Stimulated activated CD8-positive, alpha-beta memory T cell treated with anti-CD3 and anti-CD28 coated beads, Interleukin-4, amount 100 ng/mL, for 1 hour (primary cell): ENCODE measurements at places on chromosomes 2 and 18.
A peak's percentile ranks its signal among the peaks of the same experiment; 100 is the strongest.

- no peak for DNase-seq
These were observed 45.7 kb downstream of the ARL5A start for GRCh38 chr2:151782378-151783132.

GRCh38 chr18:13536578-13536977, 189.8 kb downstream of the FAM210A start:
- DNase-seq: no peak

DNA sequence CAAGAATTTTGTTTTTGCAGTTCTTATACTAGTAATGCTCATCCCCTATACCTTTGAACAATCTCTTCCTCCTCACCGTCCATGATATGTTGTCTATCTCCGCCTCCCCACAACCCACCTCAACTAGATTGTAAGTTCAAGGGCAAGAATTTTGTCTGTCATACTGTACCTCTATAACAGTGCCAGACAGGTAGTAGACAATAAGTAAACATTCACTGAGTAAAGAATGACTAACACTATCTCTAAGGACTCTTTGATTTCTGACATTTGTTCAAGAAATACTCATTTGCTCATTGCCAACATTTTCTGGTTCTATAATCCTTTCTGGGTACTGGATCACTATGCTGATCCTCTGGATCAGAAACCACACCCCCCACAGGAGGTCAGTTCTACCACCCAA, 82.4 kb downstream of the EXOC6B start:
- no peak for DNase-seq

DNA sequence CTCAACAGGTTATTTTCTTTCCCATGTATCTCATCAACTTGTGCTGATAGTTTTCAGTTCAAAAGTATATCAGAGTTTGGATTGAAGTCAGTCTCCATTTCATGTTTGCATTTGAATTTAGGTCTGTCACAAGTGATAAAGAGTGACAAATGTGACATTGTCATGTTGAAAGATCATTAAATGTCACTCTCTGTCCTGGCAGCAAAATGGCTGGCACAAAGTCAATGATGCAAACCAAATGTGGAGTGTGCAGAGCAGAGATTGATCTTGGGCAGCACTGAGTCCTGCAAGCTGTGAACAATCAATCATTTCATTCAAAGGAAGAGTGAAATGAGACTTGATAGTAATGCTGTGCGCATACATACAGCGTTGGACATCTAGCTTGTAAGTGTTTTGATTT, 421.8 kb upstream of the CDH7 start:
- DNase-seq: no peak

DNA sequence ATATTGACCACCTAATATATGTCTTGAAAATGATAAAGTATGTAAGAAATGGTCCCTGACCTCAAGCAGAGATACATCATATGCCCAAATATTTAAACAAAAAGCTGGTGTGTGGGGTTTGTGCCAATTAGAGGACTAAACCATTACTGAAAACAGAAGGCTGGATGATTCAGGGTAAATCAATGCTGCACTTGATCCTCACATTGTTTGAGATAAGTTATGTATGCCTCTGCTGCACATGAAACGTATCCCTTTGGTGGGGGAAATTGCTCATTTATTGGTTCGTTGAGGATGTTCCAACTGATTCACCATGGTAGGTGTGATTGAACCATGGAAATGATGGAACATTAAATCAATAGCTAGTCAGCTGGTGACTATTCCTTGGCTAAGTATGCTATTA, 24.7 kb upstream of the DARS1 start:
- DNase-seq: no peak

- DNase-seq: no peak
These were observed 45.5 kb upstream of the COL3A1 start for GRCh38 chr2:188928643-188929042.

DNA sequence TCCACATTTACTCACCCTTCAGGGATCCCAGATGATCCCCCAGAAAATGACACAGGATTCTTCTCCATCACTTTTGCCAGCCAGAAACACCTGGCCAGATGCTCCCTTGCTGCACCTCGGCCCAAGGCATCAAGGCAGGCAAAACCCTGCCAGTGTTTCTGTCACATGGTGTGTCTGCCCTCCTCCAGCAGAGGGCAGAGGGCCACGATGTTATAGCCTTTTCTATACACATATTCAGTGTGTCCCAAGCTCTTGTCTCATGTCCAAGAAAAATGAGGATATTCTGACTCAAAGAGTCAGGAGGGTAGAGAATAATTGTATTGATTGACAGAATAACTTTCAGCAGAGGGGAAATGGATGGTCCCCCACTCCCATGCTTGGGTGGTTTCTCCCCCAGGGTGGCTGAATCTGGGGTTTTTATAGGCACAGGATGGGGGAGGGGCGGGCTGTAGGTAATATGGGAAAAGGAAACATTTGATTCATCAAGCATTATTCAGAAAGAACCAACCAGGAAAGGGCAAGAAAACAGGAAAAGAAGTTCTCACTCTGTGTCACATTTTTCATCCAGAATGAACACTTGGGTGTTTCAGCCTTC, 933.9 kb downstream of the TRIB2 start:
- DNase-seq: no peak

- no peak for DNase-seq
These were observed 453.2 kb upstream of the PIK3C3 start for GRCh38 chr18:41501848-41502247.

- no peak for DNase-seq
These were observed 76.4 kb downstream of the TSN start for GRCh38 chr2:121831841-121832240.

GRCh38 chr2:161230959-161231358, 70.7 kb downstream of the TANK start:
- DNase-seq: no peak

DNA sequence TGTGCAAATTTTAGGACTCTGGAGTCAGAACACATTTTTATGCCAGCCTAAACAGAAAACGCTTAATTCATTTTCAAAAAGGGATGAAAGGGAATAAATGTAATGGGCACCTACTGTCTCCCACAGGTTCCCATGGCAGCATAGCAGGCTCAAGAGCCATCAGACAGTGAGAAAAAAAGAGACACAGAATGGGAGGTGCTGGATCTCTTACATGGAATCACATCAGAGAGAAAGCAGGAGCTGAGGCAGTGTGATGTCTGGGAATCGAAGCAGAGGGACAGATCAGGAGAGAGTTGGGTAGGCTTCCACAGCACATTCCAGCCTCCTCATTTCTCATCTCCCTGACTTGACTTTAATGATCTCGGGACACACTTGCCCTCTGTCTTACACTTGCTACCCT, 684.3 kb downstream of the KCNJ3 start:
- DNase-seq: no peak

DNA sequence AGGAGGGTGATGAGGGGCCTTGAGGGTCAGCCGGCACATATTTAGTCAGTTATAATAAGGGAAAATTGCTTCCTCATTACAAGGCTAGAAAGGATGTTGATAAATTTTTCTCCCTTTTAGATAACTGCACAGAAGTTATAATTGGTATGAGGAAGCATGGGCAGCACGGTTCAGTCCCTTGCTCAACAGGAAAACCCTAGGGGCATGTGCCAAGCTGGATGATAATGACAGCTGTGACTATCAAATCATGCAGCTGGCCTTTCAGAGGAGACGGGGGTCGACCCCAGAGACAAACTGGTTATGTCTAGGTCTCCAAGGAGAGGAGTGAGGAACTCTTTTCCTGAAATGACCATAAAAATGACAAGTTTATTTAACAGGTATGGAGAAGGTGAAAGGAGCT, 448.1 kb upstream of the VRK2 start:
- DNase-seq: no peak

DNA sequence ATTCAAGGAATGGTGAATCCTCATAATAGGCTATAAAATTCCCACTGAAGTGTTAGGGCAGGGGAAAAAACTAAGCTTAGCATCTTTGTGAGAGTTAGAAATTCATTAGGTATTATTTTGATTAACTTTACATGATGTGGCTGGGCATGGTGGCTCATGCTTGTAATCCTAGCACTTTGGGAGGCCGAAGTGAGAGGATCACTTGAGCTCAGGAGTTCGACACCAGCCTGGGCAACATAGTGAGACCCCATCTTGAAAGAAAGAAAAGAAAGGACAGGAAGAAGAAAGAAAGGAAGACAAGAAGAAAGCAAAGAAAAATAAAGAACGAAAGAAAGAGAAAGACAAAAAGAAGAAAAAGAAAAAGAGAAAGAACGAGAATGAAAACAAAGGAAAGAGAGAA, 40.0 kb downstream of the SNRPD1 start:
- no peak for DNase-seq

DNA sequence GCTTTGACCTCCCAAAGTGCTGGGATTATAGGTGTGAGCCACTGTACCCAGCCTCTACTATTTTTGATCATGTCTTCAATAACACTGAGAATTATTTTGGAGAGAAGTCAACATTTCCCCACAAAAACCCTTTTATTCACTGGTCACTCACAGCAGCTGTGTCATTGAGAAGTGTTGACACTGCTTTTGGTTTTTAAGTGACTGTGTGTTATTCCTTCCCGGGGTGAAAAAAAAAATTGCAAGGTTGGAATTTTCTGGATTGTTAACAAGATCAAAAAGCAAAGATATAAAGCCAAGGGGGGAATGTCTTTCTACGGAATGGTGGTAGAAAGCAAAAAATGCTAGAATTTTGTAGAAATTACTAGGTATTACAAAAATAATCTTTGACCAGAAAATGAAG, 61.5 kb downstream of the TANC1 start:
- no peak for DNase-seq

GRCh38 chr2:159362094-159362493, 75.6 kb upstream of the WDSUB1 start:
- DNase-seq: no peak

DNA sequence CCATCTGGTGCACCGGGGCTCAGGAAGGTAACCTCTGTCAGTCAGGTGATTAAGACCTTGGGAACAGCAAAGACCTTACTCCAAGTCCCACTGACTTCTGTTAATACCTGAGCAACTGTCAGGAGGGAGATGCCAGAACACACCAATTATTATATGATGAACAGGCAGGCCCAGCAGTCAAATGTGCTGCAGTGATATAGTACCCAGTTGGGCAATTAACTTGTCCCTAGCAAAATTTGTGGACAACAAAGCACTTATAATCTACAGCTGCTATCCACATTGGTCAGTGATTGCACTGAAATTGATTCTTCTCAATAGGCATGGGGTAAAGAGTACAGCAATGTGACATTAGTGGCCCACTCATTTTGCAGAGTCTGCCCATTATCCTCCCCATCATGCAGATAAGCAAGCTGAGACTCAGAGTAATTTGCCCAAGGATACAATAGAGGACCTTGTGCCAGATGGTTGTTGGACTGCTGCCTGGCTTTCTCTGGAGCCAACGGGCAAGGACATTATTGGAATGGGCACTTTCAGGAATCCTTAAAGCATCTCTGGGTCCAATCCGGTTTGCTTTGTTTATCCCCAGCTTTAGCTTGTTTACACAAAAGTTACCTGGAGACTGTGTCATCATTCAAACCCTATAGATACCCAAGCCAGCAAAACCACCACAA, 147.6 kb downstream of the CCBE1 start:
- no peak for DNase-seq

DNA sequence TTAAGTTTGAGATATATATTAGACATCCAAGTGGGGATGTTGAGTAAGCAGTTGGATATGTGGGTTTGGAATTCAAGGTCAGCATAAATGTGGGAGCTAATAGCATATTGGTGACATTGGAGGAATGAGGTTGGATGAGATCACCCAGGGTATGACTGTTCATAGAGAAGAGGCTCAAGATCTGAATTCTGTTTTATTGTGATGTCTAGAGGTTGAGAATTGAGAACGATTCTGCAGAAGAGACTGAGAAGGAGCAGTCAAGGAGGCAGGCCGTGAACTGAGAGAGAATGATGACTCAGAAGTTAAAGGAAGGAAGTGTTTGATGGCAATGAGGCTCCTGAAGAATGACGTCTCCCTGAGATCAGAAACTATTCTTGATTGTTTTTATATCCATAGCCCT, 5.9 kb downstream of the SERPINB11 start:
- no peak for DNase-seq

DNA sequence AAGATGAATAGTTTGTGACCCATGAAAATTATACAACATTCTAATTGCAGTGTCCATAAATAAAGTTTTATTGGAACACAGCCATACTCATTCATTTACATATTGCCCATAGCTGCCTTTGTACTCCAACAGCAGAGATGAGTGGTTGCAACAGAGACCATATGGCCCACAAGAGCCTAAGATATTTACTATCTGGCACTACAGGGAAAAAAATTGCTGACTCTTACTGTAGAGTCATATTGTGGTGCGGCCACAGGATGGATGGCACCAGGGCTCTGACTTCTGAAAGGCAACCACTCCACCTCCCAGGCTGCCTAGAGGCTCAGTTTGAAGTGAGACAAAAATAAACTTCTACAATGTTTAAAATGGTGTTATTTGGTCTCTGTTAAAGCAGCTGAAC, 404.0 kb upstream of the ATP5MC3 start:
- DNase-seq: no peak

DNA sequence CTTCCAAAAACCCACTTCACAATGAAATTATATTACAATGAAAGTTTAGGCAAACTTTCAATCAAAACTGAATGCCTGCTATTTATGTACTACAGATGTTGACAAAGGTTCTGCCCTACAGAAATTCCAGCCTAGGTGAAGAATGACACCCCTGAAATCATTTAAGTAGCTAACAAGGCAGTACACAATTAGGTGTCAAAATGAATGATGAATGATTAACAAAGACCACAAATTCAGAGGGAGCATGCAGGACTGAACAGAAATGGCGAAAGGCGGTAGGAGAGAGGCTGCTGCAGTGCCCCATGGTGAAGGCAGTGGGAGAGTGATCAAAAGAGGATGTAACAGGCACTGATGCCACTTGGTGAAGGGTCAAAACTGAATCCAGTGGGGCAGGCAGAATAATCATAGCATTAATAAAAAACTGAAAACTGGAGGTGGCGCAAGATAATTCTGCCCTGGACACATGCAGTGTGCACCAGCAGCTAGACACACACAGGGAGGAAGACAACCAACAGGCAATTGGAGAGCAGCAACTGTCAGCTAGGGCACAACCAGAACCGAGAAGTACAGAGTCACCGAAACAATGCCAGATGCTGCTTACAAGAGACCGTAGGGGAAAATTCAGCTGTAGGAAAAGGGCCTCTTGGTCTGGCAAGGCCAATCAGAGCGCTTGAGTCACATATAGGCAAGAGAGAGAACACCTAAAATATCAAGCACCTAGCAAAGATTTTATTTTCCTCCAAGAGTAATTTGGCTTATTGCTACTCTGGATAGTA, 4.5 kb downstream of the TMEM131 start:
- no peak for DNase-seq

- no peak for DNase-seq
These were observed 363.7 kb upstream of the SPHKAP start for GRCh38 chr2:228545041-228545747.

- peak; percentile 63 for DNase-seq
These were observed 21.0 kb downstream of the INPP4A start for GRCh38 chr2:98465456-98466226.
